ENCODE measurements at places on chromosomes 1 and 21.
A peak's percentile ranks its signal among the peaks of the same experiment; 100 is the strongest.

DNA sequence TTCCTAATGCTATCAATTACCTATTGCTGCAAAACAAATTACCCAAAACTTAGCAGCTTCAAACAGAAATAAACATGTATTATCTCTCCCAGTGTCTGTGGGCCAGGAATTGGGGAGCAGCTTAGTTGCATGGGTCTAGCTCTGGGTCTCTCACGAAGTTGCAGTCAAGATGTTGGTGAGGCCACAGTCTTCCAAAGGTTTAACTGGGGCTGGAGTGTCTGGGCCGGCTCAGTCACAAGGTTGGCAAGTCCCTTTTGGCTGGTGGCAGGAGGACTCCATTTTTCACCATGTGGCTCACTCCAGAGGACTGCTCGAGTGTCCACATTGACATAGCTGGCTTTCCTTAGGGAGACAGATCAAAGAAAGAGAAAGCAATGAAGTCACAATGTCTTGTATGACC is 5.0 kb upstream of the LRP8 start:
- DNase-seq = no peak

GRCh38 chr1:31228986-31229385 is 10.7 kb downstream of the NKAIN1 start:
- DNase-seq = no peak

GRCh38 chr1:58572690-58573089 is 4.4 kb downstream of the TACSTD2 start:
- DNase-seq = no peak

DNA sequence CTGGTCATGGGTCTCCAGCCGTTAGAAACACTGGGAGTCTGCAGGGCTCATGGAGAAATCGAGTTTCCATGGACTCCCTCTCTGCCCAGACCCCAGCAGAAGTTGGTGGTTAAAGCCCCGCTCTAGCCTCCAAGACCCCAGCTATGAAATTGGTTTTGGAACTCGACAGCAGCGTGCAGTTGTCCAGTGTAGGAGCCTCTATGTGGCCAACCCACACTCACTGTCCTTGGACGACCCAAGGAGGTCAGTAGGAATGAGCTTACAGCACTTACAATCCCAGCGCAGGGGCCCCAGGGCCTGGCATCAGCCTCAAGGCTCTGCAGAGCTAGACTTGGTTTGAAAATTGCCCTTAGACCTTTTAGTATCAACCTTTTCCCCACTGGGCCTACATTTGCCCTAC is 3.2 kb upstream of the PRDM16 start:
- DNase-seq = peak; percentile 11

GRCh38 chr1:101193733-101194169 is 43.1 kb upstream of the S1PR1 start:
- no peak for DNase-seq

GRCh38 chr1:215932558-215932957 is 365.5 kb downstream of the KCTD3 start:
- no peak for DNase-seq

DNA sequence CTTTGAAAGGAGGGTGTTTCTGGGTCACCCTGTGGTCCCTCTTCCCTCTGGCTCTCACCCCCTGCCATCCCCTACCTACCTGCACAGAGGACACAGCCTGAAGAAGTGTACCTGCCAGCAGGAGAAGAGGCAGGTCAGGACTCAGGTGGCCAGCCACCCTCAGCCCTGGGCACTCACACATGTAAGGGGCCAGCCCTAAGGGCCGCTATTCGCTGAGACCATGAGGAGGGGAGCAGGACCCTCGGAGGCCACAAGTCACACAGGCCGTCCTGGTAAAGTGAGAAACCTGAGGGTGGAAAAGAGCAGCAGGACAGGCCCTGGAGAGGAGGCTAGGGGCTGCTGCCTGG is 1.2 kb downstream of the ZNF692 start:
- DNase-seq = no peak

DNA sequence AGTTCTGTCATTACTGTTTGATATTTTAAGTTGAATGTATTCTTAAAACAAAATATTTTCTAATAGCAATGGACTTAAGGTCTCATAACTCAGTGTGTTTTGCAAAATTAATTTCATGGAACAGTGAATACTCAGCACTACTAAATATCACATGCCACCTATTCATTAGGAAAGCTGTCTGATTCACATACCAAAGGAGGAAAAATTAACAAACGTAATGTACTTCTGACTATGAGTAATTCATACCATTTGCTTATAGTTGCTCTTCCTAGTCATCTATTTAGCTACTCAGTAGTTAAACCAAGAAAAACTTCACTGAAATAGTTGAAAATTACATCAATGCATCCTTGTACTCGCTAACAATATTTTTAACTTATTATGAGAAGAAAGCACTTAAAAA is 35.2 kb downstream of the TP53BP2 start:
- no peak for DNase-seq

DNA sequence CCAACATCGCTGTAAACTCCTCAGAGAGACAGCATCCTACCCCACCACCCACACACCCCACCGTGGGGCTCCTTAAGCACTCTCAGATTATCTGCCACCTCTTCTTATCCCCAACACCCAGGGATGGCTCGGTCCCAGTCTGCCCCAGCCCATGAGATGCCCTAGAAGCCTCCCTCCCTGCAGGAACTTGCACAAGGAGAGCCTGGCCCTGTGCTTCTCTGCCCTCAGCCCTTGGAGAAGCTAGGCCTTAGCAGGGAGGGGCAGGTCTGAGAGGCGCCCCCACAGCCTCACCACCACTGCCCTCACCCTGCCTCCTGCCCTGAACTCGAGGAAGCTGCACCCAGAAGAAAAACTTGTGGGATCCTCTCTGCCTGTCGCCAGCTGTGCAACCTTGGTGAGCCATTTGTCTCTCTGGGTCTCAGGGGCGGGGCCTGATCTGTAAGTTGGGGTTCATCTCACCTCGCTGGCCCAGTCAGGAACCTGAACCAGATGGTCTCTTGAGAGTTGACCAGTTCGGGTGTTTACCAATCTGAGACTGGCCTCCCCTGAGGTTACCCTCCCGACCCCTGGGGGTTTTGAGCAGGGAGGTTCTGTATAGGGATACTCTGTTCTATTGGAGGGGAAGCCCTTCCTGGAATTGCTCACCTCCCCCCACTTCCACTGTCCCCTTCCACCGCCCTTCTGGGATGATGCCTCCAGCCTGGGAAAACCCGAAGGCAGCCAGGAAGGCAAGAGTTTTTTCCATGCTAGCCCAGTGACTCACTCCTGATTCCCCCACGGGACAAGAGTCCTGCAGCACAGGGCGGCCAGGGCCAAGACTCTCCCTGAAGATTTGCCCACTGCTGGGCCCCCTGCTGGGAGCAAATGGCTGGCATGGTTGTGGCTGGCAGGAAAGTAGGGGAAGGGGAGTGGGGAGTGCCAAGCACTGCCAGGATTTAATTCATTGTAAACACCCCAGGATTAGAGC is at the start of gene S100A3:
S100A3 (minus strand) TSS at position 537 of the 967 bp plus-strand sequence. CDS start 773 bp downstream, outside the sequence.
- peak; percentile 19 for DNase-seq

GRCh38 chr1:164759144-164759920 is 200.3 kb downstream of the PBX1 start:
- DNase-seq = no peak

DNA sequence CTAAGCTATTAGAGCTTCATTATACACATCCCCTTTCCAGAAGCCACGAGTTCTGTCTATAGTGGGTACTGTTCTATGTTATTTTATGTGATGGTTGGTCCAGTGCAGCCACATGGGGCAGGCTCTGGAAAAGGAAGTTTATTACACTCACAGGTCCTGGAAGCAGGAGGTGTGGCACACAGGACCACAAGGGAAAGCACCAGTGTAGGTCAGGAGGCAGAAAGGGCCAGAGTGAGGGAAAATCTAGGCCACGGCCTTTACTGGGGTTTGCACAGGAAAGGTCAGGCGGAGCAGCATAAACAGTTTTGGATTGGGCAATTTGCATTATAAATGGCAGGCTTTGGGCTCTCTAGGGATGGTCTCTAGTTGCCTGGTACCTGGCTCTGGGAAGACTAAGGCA is 21.8 kb upstream of the CNIH3 start:
- no peak for DNase-seq

DNA sequence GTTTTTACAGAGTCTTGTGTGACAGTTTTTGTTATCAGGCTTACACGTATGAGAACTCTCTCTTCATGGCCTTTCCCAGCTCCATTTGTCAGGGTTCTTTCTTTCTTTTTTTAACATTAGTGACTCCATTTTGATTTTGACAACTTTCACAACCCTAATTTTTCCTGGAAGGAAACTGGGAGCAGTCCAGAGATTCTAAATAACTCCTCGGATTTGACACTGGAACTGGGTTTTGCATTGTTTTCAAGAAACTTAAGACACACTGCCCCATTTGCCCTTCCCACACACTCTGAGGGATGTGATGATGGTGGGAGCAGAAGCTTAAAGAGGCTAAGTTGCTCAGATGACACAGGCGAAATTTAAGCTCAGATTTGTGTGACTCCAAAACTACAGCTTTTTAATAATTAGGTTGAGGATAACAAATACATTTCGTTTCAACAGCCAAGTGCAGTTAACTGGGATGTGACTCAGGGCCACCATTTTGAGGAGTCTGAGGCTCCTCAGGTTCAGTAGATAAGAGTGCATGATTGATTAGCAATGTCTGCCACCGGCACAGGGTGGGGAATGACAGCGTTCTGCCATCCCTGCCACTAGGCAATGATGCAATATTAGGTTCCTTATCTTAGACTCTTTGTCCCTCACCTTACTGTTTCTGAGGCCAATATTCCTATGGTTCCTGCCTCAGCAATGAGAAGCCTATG is 95.1 kb upstream of the ATP1A1 start:
- no peak for DNase-seq

GRCh38 chr1:242826701-242827336 is 302.3 kb upstream of the PLD5 start:
- no peak for DNase-seq
